Caco-2 (cell line): ENCODE measurements at places on chromosomes 3 and 15. TPM values are rescaled to one million over a fixed set of nuclear protein-coding genes. Genes with fewer than 3 reads are reported as not detected.

DNA sequence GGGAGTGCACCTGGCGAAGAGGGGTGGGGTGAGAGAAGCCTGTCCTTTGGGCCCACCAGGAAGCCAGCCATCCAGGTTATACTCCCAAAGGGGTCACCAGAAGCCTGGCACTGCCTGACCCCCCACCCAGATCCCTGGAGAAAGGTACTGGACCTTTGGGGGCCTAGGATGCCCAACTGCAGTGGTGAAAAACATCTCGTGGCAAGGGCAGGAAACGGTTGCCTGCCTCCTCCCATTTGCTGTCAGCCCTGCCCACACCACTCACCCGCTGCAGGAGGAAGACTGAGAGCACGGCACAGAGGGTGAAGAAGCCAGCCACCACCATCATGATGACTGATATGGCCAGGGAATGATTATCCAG lies 2.2 kb upstream of the ULK3 start:
- DNase-seq: no peak

- no peak for DNase-seq
Measured at GRCh38 chr3:189985948-189986347, 134.7 kb downstream of the P3H2 start.

DNA sequence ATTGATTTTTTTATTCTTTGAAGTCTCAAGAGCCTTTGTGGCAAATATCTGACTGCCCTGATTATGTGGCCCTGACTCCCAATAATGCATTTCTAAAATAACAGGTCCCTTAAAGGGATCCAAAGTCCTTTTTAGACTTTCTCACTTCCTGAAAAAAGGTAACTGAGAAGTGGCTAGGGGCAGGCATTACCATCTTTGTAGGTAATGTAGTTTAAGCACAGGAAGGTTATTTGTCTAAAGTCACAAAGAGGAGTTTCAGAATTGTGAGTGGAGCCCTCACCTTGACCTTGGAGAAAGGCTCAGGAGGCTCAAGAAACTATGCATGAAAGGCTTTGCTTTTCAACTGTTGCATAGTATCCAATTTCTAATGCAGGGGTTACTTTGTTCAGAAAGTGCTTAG lies 142.9 kb upstream of the MRPL3 start:
- DNase-seq: no peak

- DNase-seq: no peak
Measured at GRCh38 chr3:19103510-19103909, 44.8 kb upstream of the KCNH8 start.

The LCTL gene
- not detected in 2 replicates for total RNA-seq

The SMC4 gene
- total RNA-seq: 133 and 136 TPM in 2 replicates

The BHLHE40 gene
- total RNA-seq: 8.5 and 8.7 TPM in 2 replicates

The CLDN18 gene
- total RNA-seq: not detected in 2 replicates

GRCh38 chr15:51935466-51936104 lies 36.0 kb downstream of the LEO1 start:
- no peak for DNase-seq

GRCh38 chr3:82186017-82186416 lies 424.6 kb upstream of the GBE1 start:
- DNase-seq: no peak

The PLCB2 gene
- 4.0 and 4.7 TPM in 2 replicates for total RNA-seq

GRCh38 chr15:58724466-58724865 lies 25.0 kb downstream of the ADAM10 start:
- no peak for DNase-seq

DNA sequence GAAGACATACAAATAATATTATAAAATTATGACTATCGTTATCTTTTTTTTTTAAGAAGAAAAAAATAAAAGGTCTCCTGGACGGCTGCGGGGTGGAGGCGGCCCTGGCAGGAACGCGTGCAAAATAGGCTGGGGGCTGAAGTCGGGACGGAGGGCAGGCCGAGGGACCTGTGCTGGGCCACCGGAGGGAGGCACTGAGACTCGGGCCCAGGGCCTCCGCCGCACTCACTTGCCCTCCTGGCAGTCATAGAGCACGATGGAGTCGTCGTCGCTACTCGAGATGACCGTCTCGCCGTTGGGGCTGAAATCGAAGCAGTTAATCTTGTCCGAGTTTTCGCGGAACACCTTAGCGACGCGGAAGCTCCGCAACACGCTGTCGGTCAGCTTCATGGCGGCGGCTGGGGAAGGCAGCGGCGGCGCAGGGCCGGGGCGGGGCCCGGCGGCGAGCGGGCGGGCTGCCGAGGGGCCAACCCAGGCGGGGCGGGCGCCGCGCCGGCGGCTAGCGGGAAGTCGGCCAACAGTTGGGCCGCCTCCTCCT lies 408 bp downstream of the WDR82 start:
- DNase-seq: peak; percentile 74

GRCh38 chr15:62553911-62554563 lies 389.0 kb upstream of the C2CD4B start:
- DNase-seq: no peak
